IPS DF 6.9 (cell line): ENCODE measurements at places on chromosomes 1 and 21.

DNA sequence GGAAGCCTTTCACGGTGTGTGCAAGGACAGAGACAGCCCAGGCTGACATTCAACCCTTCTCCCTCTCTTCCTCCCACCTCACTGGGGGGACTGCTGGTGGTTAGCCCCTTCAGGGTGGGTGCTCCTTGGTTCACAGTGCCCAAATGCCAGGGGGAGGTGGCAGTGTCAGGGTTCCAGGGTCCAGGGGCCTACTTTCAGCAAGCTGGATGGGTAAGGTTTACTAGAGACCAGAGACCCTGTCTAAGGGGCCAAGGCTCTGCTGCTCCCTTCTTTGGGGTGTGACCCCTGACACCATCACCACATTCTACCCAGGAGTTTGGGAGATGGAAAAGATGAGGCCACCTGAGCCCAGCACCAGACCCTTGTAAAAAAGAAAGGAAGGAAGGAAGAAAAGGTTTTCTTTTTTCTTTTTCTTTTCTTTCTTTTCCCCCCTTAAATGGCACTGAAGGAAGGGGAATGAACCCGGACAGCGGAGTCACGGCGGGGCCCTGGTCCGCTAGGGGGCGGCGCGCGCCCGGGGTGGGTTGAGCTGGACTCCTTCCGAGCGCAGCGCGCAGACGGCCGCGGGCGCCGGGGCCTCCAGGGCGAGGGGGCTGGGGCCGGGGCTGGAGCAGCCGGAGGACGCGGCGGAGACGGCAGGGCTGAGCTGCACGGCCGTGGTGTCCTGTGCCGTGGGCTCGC, 18.8 kb downstream of the KNCN start:
- DNase-seq, result no peak

GRCh38 chr1:171477804-171478203, 7.5 kb upstream of the PRRC2C start:
- DNase-seq, result no peak

DNA sequence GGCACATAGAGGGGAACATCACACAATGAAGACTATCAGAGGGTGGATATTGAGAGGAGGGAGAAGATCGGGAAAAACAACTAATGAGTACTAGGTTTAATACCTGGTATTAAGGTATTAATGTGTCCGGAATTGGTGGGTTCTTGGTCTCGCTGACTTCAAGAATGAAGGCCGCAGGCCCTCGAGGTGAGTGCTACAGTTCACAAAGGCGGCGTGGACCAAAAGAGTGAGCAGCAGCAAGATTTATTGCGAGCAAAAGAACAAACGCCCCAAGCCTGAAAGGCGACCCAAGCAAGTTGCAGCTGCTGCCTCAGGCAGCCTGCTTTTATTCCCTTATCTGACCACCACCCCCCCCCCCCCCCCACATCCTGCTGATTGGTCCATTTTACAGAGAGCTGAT, 2022.8 kb downstream of the NCAM2 start:
- no peak for DNase-seq

DNA sequence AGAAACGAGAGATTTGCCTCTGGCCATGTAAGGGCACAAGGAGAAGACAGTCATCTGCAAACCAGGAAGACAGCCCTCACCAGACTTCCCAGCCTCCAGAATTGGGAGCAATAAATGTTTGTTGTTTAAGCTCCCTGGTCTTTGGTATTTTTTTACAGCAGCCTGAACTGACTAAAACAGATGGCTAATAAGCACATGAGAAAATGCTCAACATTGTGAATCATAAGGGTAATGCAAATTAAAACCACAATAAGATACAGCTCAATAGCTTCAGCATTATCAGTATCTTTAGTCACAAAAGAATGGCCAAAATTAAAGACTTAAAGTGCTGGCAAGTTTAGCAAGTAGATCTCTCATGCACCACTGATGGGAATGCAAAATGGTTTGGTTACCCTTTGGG, 11.7 kb downstream of the UBE2G2 start:
- DNase-seq, result no peak

DNA sequence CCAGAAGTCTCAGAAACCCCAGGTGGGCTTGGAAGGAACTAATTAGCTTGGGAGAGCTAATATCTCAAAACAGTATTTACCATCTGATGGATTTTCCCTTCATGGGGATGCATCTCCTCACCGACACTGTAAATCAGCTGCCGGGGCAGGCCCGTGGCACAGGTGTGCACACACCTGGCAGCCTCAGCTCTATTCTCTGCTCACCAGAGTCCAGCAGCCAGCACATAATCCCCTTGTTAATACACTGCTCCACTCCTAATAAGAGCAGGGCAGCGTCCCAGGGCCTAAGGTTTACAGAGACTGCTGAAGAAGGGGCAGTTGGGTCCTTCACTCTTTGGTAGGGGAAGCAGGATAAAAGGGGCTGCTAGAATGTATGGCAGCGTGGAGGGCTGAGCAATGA, 200.0 kb downstream of the TOMM20 start:
- no peak for DNase-seq

DNA sequence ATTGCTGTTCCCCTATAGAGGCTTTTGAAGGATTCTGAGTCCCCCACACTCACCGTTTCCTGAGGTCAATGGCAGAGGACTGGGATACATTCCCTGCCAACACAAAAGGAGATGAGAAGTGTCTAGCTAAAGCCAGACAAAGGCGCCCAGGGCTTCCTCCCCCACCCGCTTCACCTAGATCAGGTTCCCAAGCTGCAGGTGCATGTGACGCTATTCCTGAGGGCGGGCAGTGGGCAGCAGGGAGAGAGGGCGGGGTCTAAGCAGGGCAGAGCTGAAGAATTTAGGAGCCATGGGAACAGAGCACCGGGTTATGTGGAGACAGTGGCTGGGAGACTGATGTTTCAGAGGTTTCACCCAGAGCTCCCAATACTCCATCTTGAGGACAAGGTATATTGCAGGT, 6.0 kb upstream of the ARHGEF2 start:
- DNase-seq, result peak; percentile 64

GRCh38 chr1:160665330-160666078, 18.7 kb upstream of the SLAMF1 start:
- DNase-seq, result no peak

GRCh38 chr1:28123461-28123961, 35.1 kb upstream of the EYA3 start:
- no peak for DNase-seq

DNA sequence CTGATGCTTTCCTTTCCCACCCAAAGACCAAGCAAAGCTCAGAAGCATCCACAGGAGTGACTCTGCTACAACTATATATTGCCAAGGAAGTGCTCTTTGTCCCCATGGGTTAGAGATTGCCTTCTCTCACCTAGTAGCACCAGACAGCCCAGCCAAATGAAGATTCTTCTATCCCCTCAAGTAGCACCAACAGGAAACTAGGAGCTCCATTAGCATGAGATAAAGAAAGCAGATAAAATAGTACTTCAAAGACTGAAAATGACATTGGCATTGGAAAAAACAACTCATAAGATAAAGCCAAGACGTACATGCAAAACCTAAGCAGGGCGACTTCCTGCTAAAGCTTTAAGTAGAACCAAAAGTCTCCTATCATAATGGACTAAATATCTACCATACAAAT, 871.5 kb downstream of the AMY1C start:
- DNase-seq, result no peak

GRCh38 chr1:8406960-8407359, 89.0 kb downstream of the SLC45A1 start:
- DNase-seq, result no peak

GRCh38 chr1:29909962-29910361, 673.6 kb downstream of the PTPRU start:
- no peak for DNase-seq

DNA sequence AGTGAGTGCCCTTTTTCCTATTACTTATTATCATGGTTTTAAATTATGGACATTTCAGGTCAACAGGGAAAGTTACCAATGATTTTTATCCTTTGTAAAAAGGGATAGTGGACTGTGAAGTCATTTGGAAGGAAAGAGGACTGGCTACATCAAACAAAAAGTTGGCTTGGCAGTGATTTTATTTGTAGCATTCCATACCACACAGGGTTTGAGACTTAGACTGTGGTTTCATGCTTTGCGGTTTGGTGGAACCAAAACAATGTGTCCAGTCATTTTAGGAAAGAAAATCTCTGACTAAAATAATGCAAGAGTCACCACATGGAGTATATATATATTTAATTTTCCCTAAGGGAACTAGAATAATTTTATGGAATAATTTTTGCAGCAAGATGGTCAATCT, 239.5 kb downstream of the HMCN1 start:
- DNase-seq, result no peak

GRCh38 chr1:18266391-18266790, 158.8 kb downstream of the IGSF21 start:
- DNase-seq, result no peak

GRCh38 chr1:54549181-54549924, 1.3 kb downstream of the ACOT11 start:
- DNase-seq, result no peak

DNA sequence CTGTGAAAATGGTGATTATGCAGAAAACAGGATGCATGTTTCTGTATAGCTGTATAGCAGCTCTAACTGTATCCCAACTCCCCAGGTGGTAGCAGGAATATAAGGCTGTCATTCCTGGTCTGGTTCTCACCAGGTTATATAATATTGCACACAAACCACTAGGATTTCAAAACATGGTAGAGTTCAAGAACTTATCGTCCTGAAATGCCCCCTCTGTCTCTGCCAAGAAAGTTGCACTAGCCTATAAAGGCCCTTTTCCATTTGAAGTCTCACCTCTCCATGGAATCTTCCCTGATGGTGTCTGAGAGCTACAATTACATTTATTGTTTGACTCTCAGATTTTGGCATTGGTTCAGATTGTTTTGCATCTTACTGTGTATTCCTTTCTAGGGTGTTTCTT, 184.9 kb upstream of the FAM78B start:
- no peak for DNase-seq

DNA sequence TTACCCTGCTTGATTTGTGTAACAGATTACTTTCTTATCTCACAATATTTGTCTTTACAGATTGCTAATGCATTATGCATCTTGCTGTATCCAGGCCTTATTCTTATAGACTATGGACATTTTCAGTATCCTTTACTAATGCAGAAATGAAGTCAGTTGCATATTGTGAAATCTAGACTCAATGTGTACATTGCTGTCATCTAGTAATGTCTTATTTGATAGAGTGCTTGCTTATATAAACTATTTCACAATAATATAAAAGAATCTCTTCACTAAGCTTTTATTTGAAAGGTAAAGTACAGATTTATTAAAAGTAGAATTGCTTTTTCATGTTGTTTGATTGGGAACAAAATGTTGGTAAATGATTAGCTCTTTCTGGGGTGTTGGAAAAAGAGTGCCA, 39.6 kb downstream of the ALG6 start:
- no peak for DNase-seq

DNA sequence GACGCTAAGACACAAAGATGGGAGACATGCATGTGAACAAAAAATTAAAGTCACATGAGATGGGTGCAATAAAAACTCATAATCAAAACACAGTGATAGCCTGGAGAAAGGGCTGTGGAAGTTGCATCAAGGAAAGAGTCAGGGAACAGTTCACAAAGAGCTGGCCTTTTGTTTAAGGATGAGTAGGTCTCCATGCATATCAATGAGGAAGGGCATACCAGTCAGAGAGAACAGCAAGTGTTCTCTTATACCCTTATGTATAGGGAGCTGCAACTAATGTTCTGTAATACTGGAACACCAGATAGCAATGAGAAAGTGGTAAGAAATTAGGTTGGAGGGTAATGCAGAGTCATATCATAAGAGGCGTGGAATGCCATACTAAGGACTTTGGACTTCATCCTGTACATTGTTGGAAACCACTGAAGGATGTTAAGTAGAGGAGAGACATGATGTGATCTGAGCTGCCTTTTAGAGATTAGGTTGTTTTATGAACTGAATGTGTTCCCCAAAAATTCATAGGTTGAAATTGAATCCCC, 46.7 kb upstream of the SAMD13 start:
- no peak for DNase-seq

DNA sequence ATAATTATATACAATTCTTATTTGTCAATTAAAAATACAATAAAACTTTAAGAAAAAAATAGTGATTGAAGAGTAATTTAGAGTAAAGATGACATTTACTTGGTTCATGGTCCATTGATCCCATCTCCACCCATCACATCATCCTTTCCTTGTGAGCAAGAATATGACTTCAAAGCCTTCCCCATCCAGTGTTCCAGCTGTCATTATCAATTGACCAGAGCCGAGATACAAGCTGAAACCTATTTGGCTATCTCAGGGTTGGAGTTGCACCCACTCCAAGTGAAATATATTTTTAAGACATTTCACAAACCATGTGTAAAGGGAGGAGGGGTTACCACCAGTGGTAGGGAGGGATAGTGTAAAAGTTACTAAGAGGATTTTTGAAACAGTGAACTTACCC, 428.9 kb upstream of the C1orf87 start:
- no peak for DNase-seq

- no peak for DNase-seq
These were observed 498 bp downstream of the KRTAP10-2 start for GRCh38 chr21:44550807-44551206.

DNA sequence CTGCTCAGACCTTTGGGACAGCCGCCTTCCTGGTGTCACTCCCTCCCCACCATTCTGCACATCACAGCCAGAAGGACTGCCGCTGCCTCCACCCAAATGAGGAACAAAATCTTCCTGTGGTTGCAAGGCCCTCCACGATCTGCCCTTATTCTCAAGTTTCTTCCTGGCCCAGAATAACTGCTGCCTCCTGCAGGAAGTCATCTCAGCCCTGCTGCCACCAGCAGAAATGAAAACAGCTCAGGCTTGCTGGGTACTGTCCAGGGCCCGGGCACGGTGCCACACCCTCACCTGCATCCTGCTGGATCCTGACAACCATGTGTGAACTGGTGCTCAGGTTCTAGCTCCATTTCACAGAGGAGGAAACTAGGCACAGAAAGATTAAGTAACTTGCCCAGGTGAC, 2.8 kb downstream of the CLDN19 start:
- no peak for DNase-seq

DNA sequence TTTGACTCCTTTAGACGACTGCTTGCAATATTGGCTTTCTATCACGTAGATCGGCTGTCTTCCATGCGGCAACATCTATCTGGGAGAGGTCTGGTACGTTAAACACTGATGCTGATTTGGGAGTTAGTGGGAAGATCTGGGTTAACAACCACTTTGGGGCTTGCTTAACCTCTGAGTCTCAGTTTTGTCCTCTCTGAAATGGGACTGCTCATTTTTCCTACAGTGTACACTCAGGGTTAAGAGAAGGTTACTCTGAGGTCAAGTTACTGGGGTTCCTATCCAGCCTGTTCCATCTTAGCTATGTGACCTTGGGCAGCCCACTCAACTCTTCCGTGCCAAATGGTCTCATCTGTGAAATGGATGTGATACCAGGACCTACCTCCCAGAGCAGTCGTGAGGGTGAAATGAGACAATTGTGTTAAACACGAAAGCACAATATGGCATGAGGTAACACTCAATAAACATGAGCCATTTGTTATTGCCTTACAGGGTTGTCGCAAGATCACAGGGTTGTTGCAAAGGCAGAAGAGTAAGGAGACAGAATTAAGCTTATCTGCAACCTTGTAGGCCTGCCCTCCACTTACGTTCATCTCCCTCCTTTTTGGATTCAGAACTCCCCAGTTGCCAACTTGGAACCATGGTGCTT, 5.6 kb downstream of the ABCA4 start:
- DNase-seq, result no peak

GRCh38 chr1:178374016-178374415, 122.7 kb downstream of the CLEC20A start:
- no peak for DNase-seq
